Inflammatory macrophage treated with lipopolysaccharide for 4 hours (primary cell): ENCODE measurements at places on chromosomes 12 and 14.
A peak's percentile ranks its signal among the peaks of the same experiment; 100 is the strongest.

GRCh38 chr12:116996621-116997020, 85.9 kb downstream of the FBXW8 start:
- DNase-seq, result no peak

DNA sequence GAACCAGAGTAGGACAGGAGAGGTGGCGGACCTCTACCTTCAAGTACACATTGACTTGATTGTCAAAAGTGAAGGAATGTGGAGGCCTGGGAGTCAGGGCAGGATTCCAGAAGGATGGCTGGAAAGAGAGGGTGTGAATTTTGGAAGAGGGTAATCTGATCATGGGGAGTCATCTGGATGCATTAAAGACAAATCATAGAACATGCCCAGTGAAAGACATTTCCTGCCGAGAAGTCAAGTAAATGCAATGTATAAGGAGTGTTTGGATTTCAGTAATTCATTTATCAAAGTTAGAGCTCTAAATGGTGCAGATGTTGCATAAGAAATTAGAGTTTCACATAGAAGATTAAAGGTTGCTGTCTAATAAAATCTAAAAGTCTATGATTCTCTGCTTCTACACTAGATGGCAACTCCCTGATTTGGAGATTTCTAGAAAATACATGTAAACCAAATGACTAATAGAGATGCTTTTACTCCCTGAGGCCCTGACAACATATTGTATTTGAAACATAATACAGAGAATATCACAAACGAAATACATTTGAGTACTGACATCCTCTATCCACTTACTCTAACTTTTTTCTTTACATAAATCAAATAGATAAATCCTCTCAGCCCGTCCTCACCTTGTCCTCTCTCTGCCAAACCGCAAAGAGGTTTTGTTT, 91.3 kb downstream of the KCNA5 start:
- DNase-seq, result no peak

- no peak for DNase-seq
These were observed 53.7 kb downstream of the ERC1 start for GRCh38 chr12:1044696-1045095.

- no peak for DNase-seq
These were observed 190.0 kb downstream of the EMP1 start for GRCh38 chr12:13386323-13387039.

DNA sequence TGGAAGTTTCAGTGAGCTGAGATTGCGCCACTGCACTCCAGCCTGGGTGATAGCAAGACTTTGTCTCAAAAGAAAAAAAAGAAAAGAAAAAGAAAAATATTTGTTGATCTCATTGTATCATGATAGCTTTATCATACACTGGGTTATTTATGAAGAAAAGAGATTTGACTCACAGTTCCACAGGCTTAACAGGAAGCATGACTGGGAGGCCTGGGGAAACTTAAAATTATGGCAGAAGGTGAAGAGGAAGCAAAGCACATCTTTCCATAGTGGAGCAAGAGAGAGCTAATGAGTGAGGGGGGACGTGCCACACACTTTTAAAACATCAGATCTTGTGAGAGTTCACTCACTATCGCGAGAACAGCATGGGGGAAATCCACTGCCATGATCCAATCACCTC, 72.7 kb upstream of the FUT8 start:
- peak; percentile 32 for DNase-seq

- DNase-seq, result peak; percentile 31
These were observed 2.2 kb downstream of the ATP6V1D start for GRCh38 chr14:67357186-67357968.

- peak; percentile 29 for DNase-seq
These were observed 14.9 kb downstream of the DCAF5 start for GRCh38 chr14:69137843-69138535.

DNA sequence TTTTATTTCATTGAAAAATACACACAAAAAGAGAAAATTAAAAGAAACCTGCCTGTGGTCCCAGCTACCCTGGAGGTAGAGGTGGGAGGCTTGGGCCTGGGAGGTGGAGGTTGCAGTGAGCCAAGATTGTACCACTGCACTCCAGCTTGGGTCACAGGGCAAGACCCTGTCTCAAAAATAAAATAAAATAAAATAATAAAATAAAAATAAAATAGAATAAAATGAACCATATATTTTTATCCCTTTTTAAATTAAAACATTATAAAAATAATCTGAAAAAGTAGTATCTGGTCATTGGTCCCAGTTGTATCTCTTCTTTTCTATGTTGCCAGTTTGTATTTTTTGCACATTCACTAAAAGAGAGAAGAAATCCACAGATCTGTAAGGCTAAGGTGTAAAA, 16.7 kb upstream of the FAM234B start:
- no peak for DNase-seq

- no peak for DNase-seq
These were observed 2.3 kb downstream of the MON2 start for GRCh38 chr12:62468935-62469334.

DNA sequence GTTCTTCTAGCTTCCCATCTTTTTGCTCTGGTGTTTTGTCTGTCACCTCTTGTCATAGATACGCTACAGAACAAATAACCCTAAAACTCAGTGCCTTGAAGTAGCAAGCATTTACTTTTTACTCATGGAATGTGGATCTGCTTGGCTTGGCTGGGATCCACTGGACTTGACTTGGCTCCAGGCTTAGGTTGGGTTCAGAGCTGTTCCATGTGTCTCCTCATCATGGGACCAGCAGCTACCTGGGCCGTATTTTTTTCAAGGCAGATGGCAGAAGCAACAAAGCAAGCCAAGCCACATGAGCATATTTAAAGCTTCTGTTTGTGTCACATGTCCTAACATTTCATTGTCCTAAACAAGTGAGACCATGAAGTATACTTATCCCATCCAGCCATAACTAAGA, 48.7 kb upstream of the ATF1 start:
- no peak for DNase-seq

GRCh38 chr12:127723251-127723650, 543.7 kb upstream of the TMEM132C start:
- DNase-seq, result no peak

DNA sequence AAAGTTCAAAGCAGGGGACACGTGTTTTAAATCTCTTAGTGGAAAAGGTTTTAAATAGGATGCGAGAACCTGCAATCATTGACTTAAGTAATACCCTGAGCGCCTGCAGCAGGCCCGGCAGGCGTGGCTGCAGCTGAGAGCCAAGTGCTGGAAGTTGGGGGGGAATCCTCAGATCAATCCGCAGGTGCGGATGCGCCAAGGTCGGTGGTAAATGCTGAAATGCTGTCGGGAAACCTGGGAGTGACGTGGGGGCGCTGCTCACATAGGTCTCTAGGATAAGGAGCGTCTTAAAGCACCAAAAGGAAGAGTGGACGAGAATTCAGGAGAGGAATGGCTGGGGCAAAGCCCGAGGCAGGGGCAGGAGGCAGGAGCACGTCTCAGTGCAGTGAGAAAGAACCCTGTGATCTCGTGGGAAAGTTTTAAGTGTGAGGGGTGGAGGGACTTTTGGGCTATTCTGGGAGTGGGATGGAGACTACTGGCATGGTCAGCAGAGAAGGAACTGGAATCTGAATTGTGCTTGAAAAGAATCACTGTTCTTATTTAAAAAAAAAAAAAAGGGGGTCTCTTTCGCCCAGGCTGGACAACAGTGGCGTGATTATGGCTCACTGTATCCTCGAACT, 883 bp upstream of the CDCA4 start:
- DNase-seq, result no peak
